Fibroblast of lung (primary cell): ENCODE measurements at places on chromosomes 5 and 9.

DNA sequence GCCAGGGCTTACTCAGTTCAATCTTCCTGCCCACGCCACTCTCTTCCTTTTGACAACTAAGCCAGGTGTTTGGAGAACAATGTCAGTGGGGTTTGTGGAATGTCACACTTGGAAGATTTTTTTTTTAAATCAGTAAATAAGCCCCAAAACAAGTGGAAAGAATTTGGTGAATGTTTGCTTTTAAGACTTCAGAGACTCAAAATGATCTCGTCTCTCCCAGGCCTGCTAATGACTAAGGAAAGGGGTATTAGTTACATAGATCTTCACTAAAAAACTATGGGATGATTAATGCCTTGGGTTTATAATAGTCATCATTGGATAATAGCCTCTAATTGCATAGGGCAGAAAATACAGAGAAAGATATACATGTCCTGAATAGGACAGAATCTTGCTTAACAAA is 166.4 kb downstream of the DMRT2 start:
- DNase-seq, result no peak
- no peaks in the 10 kb centered on the region for H3K4me1 ChIP-seq
- H3K27ac ChIP-seq, result no peak overlapping the region
- H3K36me3 ChIP-seq, result no peaks in the 10 kb centered on the region
- H3K27me3 ChIP-seq, result no peaks in the 10 kb centered on the region

GRCh38 chr5:109300367-109300766 is 109.4 kb downstream of the PJA2 start:
- no peaks in the 10 kb centered on the region for H3K4me1 ChIP-seq
- DNase-seq, result no peak
- H3K4me3 ChIP-seq, result no peak overlapping the region

DNA sequence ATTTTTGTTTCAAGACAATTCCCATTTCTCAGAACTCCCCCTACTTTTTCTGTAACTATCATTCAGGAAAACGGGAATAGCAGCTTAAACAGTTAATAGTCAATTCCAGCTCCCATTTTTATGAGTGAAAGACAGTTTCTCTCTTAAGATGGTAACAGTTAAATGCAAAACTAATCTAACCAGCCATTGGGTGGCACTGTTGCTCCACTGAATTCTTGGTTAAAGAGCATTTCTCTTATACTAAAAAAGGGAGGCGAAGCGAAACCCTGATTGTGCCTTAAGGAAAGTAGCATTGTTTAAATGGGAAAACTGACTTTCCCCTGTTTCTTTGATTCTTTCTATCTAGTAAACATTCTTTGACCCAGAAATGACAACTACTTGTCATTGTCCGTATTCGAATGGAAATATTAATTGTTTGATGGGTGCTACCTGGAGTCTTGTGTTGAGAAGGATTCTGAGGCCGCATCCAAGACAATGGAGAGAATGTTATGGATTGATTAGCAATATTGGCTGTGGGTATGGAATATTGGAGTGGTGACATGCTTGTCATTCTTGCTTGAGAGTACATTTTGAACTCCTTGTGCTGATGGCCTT is 507.8 kb downstream of the MAT2B start:
- H3K4me1 ChIP-seq, result no peaks in the 10 kb centered on the region
- H3K36me3 ChIP-seq, result no peaks in the 10 kb centered on the region
- H3K27ac ChIP-seq, result no peak overlapping the region
- no peak overlapping the region for H3K4me3 ChIP-seq

DNA sequence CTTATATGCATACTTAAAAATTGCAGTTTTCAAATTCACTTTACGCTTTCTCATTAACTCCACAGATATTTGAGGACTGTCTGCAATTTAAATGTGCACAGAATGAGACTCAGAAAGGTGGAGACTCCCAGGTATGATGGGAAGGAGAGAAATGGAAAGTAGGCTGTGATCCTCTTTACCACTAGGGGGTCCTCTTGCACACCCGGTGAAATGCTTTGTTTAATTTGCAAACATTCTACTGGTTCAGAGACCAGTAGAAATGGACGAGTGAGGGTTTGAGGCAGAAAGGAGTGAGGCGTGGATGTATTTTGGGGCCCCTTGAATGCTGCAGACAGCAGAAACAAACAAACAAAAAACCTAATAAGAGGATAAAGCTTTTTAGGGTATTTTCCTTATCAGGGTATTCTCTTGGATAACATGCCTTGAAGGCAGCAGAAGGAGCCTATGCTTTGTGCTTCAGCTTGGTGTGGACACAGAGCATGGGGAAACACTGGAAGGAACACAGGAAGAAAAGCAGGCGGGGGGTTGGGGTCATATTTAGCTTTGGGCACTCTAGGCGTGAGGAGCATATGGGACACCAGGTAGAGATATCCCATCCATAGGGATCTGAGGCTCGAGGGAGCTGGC is 410.1 kb downstream of the DMRT2 start:
- H3K27ac ChIP-seq, result no peak overlapping the region
- no peak for DNase-seq
- no peaks in the 10 kb centered on the region for H3K36me3 ChIP-seq
- no peaks in the 10 kb centered on the region for H3K27me3 ChIP-seq

DNA sequence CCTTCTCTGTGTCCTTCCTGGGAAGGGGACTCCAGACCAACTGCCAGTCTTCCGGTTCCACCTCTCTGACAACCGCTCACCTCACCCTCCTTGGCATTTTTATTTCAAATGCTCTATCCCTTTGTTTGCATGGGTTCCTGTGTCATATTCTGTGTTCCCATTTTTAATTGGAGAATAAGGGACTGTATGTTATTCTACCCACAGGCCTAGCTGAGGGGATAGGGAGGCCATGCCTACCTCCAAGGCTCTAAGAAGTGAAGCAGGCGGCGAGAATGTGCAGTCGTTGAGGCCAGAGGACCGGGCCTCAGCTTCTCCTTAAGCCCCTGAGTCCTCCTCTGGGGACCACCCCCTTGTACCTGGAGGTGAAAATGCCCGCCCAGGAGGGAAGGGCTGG is 936 bp upstream of the WDR5 start:
- H3K36me3 ChIP-seq, result no peaks in the 10 kb centered on the region
- H3K27ac ChIP-seq, result no peak overlapping the region
- no peak for DNase-seq
- peaks cover 22% of the 10 kb centered on the region for H3K4me1 ChIP-seq
- no peaks in the 10 kb centered on the region for H3K27me3 ChIP-seq

DNA sequence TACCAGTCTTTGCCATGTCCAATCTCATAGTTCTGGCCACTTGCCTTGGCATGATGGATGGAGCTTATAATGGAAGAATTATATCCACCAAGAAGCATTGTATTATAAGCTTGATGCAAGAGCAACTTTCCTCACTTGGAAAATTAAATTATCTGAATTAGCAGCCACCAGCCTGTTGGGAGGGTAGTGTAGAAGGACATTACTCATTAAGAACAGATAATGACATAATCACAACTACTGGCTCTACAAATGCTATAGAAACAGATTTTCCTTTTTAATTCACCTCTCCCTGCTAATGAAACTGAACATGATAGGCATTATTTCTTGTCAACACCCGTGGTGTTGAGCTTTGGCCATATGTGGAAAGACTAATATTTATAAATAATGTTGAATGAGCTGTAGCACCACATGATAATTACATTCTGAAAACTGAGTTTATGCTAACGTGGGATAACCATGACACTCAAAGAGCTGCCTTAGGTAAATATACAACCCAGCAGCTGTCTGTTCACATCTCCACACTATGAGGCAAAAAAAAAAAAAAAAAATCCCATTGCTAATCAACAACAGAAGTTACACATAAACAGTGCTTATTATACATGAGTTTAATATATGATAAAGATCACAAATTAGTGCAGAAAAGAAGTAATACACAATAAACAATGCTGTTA is 48.1 kb upstream of the NR4A3 start:
- H3K27ac ChIP-seq, result no peak overlapping the region
- H3K36me3 ChIP-seq, result no peaks in the 10 kb centered on the region
- no peaks in the 10 kb centered on the region for H3K27me3 ChIP-seq
- DNase-seq, result no peak

- no peaks in the 10 kb centered on the region for H3K36me3 ChIP-seq
- peaks cover 8% of the 10 kb centered on the region for H3K4me1 ChIP-seq
- H3K27ac ChIP-seq, result no peak overlapping the region
- DNase-seq, result peak; percentile 100
- H3K4me3 ChIP-seq, result no peak overlapping the region
Observed at GRCh38 chr5:57435701-57436134, 46.9 kb downstream of the ACTBL2 start.

GRCh38 chr5:111063709-111064322 is 7.7 kb upstream of the TSLP start:
- no peaks in the 10 kb centered on the region for H3K27me3 ChIP-seq
- no peak overlapping the region for H3K4me3 ChIP-seq
- no peaks in the 10 kb centered on the region for H3K4me1 ChIP-seq
- no peaks in the 10 kb centered on the region for H3K36me3 ChIP-seq
- H3K27ac ChIP-seq, result no peak overlapping the region

GRCh38 chr9:90526386-90526785 is 116.2 kb downstream of the DIRAS2 start:
- no peak overlapping the region for H3K27ac ChIP-seq
- no peaks in the 10 kb centered on the region for H3K27me3 ChIP-seq
- H3K4me1 ChIP-seq, result no peaks in the 10 kb centered on the region
- no peaks in the 10 kb centered on the region for H3K36me3 ChIP-seq
- DNase-seq, result no peak
- no peak overlapping the region for H3K4me3 ChIP-seq

DNA sequence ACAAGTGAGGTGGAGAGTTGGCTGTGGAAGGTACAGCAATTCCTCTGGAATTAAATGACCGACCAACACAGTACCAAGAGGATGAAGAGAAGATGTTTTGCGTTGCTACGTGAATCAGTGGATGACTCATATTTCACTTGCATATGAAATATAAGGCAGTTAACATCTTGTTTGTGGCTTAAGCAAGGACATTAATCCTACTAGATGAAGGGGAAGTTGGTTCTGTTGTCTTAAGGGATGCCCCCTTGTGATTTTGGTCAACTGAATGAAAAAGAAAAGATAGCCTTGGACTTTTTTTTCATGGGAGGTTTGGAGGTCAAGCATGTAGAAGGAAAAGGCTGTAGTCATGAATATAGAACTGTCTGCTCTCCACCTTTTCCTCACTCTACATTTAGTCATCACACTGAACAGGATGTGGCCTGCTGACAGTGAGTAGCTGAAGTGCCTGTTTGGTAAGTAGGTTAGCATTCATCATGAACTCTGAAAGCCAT is 33.9 kb downstream of the VLDLR start:
- H3K4me3 ChIP-seq, result no peak overlapping the region
- no peaks in the 10 kb centered on the region for H3K27me3 ChIP-seq
- peak overlapping the region; percentile 42 for H3K27ac ChIP-seq
- peak; percentile 84 for DNase-seq
- no peaks in the 10 kb centered on the region for H3K36me3 ChIP-seq

DNA sequence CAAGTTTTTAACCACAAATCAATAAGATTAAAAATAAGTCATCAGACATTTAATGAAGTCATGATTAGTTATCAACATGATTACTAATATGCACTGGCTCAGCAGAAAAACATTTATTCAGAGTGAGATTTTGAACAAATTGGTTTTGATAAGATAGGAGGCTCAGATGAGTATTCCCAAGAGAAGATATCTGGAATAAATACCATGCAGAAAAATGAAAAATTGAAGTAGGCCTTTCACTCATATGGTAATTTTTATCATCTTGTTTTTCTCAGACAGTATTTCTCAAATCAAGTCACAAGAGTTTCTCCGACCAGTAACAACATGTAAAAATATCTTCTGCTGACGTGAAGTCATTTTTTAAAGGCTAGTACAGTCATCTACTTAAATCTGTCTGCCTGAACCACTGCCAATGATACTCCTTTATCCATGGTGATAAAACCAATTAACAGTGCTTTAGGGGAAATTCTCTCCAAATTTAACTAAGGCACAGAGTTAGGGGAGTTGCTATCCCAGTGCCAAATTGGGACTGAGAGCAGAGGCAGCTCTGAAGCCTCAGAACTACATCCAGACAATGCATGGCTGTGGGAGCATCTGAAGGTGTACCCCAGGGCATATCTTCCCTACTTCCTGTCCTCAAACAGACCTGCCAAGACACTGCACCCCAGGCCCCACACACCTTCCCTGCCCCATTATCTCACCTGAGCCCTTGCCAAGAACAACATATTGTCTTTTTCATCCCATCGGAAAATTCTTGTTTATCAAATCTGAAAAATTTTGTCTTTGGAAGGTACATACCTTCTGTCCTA is 105.5 kb upstream of the TSLP start:
- DNase-seq, result peak; percentile 66
- peaks cover 3% of the 10 kb centered on the region for H3K4me1 ChIP-seq
- H3K4me3 ChIP-seq, result no peak overlapping the region

DNA sequence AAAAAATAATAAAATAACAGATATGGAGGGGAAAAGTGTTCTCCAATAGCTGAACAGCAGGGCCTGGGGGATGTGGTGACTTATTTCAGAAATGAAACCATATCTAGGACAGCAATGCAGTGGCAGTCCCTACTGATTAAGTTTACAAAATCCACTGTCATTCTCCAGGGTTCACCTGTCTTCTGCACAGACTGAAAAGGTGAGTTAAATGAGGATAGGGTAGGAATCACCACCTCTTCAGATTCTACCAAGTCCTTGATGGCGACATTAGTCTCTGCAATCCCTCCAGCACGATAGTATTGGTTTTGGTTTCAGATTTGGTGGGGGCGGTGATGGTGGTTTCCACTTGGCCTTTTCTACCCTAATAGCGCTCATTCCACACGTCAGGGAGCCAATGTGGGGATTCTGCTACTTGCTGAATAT is 32.3 kb upstream of the NPM1 start:
- H3K27me3 ChIP-seq, result no peaks in the 10 kb centered on the region
- no peak for DNase-seq
- H3K4me1 ChIP-seq, result no peaks in the 10 kb centered on the region
- H3K36me3 ChIP-seq, result no peaks in the 10 kb centered on the region

DNA sequence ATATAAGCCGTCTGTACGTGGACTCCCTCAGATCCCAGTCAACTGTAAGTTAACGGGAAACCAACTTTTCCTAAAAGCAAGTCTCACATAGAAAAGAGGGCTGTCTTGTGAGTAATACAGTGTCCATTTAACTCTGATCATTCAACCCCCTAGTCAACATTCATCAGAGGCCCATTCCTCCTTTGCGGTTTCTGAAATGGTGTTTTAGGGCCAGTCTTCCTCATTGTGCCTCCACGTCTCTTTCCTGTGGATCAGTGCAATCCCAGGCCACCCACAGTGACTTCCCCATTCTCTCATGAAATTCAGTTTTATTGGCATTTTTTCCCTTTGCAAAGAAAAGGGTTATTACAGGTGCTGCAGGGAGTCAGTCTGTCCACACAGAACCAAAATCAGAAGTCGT is 261.8 kb downstream of the NR3C1 start:
- H3K4me3 ChIP-seq, result no peak overlapping the region
- no peaks in the 10 kb centered on the region for H3K27me3 ChIP-seq
- no peaks in the 10 kb centered on the region for H3K36me3 ChIP-seq
- no peak for DNase-seq
- H3K4me1 ChIP-seq, result peaks cover 3% of the 10 kb centered on the region
